ENCODE measurements at places on chromosomes 13 and 19. TPM values are rescaled to one million over a fixed set of nuclear protein-coding genes. Genes with fewer than 3 reads are reported as not detected.

Gene UBL5
- total RNA-seq, result 221 TPM

Gene ZNF549
- total RNA-seq, result 4.7 TPM

Gene TMEM161A
- total RNA-seq, result 28.9 TPM

Gene FXYD1
- 2.4 TPM for total RNA-seq

Gene CYP4F12
- total RNA-seq, result not detected

Gene RNASEH2B
- 33.1 TPM for total RNA-seq

Gene CKM
- total RNA-seq, result not detected
